Cerebellar nuclear complex (tissue), 1 donor: ENCODE measurements at places on chromosomes 5 and 9.

DNA sequence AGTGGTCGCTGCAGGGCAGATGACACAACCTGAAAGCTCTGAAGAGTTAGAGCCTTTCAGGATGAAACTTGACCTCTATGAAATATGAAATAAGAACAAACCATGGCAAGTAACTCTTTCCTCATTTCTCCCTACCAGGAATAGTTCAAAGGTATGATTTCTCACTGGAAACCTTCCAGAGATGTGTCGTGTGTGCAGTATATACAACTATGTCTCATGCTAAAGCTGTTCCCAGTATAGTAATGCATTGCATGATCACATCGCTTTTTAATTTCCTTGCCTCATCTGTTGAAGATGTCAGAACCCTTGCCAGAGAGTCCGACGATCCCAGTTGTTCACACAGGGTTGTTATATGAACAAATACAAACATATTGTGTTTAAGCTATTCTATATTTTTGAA is 45.8 kb upstream of the RGMB start:
- DNase-seq = no peak

GRCh38 chr5:149223081-149223848 is 48.4 kb upstream of the AFAP1L1 start:
- no peak for DNase-seq

DNA sequence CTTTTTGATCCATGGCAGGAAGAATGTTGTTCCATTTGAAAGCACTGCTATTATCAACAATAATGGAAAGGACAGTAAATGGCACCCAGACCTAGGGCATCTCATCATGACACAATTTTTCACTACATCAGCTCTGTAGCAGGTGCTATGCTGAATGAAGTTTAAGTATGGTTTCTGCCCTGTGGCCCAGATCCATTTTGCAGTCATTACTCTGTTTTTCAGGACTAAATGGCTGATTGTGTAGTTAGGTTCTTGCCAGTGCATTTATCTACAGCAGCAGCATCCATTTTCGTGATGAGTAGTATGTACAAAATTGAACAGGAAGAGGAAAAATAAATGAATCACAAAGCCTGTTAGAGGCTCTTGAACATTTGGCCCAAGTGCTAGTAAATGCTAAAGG is 270.5 kb upstream of the CD180 start:
- no peak for DNase-seq

DNA sequence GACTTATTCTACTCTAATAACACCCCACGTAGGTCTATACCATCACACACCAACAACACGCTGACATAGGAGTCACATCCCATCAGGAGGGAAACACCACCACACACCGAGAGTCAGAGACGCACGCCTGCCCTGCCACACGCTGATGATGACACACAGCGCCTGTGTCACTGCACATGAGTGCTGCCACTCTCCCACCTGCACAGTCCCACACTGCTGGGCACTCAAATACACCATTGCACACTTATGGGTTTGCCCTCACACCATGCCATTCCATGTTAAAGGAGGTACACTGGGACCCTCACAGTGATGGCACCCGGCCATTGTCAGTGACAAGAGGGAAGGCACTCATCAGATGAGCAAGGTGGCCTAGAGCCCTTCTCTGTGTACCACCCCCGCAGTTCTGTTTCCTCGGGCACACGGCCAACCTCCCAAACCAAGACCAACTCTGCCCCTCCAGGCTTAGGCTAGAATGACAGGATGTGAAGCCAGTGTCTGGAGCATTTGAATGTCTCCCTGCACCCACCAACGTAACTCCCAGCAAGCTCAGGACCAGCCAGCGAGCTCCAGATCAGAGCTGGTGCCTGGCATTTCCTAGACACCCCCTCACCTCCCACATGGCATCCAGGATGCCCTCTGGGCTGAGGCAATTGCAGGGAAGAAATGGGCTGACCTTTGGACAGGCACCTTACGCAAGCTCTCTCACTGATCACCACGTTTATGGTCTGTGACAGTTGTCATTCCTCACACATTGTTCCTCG is 3.6 kb upstream of the CPLX2 start:
- DNase-seq = peak; percentile 25

DNA sequence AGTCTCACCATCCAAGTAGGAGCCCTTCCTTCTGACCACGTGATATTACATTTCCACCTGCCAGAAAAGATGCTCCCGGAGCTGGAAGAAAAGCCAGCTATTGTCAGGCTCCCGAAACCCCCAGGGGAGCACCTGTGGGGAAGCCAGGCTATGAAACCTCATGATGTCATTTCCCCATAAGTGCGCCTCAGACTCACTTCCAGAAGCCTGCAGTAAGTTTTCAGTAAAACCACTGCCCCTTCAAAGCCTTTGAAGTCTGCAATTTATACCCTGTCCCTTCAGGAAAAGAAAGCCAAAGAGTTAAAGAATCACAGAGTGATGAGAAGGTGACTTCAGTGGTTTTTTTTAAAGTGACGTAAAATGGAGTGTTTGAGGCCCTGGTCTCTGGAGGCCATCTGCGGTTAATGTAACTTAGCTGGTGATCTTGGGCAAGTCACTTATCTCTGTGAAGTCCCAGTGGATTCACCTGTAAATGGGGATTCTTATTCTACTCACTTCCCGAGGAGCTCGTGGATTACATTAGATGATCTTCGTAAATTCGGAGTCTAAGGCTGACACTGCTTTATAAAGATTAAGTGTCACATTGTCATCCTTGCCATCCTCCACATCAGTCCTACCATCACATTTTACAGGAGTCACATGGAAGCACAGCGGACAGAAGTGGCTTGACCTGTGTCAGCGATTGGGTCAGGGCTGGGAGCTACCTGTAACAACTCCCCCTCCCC is 2.6 kb upstream of the SEMA6A start:
- DNase-seq = no peak

GRCh38 chr5:55724281-55724680 is 12.2 kb upstream of the SLC38A9 start:
- no peak for DNase-seq

DNA sequence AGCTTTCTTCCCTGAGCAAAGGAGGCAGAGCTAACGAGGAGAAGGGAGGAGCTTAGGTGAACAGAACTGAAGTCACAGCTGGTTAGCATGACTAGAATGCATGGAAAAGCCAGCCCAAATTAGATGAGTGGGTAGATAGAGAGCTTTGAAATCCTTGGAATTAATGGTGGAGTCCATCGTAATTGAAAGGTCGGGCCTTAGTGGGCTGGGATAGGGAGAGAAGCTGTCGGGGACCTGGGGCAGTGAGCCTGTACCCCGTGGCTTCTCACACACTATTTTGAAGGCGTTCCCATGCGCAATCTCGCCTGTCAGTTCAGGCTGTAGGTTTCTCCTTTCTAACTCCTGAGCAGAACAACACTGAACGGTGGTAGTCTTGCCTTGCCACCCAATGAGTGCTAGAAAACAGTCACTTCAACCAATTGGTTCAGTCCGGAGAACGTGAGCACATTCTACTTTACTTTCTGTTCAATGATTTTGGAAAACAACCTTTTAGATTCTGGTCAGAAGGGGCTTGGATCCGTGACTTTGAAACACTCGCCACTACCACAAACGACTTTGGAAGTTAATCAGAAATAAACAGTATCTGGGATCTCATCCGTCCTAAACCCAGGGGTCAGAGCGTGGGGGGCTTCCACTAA is 655 bp upstream of the RAI14 start:
- DNase-seq = peak; percentile 0

- DNase-seq = no peak
Observed at GRCh38 chr9:81002242-81002641, 687.1 kb downstream of the TLE1 start.

DNA sequence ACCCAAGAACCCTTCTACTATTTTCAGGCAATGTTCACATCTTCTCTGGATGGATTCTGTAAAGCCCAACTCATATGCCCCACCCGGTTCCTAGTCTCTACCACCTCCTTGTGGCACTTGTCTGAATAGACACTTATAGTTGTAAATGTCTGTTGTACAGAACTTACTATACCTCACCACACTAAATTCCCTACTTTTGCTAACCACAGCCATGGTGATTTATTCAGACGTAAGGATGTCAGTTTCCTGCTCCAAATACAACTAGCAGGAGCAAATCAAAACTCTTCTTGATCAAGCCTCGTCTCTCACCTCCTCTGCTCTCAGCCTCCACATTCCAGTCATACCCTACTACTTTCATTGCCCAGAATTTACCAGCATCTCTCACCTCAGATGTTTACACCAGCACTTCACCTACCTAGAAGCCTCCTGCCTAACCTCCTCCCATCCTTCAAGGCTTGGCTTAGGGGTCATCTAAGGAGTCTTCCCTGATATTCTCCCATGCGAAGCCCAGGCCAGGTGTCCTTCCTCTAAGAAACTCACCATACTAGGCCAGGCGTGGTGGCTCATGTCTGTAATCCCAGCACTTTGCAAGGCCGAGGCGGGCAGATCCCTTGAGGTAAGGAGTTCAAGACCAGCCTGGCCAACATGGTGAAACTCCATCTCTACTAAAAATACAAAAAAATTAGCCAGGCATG is 75.5 kb downstream of the MAPKAP1 start:
- DNase-seq = no peak

- DNase-seq = peak; percentile 20
Observed at GRCh38 chr5:93078082-93079038, 502.7 kb downstream of the NR2F1-AS1 start.

GRCh38 chr5:79236970-79237739 is 1.2 kb downstream of the JMY start:
- DNase-seq = no peak

DNA sequence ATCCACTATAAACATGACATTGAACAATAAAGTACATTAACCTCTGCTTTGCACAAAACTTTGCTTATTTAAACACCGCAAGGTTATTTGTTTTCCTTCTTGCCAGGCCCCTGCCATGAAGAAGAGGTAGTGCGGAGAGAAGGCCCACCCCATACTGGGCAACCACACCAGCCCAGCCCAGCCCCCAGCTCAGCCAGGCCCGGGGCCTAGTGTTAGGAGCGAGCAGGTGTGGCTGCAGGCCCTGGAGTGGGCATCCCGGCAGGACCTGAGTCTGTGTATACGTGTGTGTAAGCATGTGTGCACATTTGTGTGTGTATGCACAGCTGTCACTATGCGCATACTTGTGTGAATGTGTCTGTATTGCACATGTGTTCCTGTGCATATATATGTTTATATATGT is 90.4 kb upstream of the MVB12B start:
- DNase-seq = no peak

GRCh38 chr5:98614341-98614740 is 159.1 kb upstream of the RGMB start:
- DNase-seq = no peak
